HepG2 (cell line): ENCODE measurements at places on chromosomes 5 and 9.

DNA sequence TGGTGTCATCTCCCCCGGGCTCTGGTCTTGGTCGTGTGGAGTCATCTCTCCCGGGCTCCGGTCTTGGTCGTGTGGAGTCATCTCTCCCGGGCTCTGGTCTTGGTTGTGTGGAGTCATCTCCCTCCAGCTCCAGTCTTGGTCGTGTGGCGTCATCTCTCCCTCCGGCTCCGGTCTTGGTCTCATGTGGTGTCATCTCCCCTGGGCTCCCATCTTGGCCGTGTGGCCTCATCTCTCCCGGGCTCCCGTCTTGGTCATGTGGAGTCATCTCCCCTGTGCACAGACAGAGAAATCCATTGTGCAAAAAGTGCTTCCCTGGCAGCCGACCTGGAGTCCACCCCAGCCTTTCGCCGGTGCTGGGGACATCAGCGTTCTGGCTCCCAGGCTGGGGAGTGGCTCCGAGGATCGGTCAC lies 91.1 kb upstream of the CACNA1B start:
- no peak for DNase-seq

GRCh38 chr5:177430140-177430951 lies 3.9 kb downstream of the GRK6 start:
- no peak for DNase-seq

- DNase-seq = no peak
Observed at GRCh38 chr5:172504701-172505402, 50.5 kb upstream of the SH3PXD2B start.

DNA sequence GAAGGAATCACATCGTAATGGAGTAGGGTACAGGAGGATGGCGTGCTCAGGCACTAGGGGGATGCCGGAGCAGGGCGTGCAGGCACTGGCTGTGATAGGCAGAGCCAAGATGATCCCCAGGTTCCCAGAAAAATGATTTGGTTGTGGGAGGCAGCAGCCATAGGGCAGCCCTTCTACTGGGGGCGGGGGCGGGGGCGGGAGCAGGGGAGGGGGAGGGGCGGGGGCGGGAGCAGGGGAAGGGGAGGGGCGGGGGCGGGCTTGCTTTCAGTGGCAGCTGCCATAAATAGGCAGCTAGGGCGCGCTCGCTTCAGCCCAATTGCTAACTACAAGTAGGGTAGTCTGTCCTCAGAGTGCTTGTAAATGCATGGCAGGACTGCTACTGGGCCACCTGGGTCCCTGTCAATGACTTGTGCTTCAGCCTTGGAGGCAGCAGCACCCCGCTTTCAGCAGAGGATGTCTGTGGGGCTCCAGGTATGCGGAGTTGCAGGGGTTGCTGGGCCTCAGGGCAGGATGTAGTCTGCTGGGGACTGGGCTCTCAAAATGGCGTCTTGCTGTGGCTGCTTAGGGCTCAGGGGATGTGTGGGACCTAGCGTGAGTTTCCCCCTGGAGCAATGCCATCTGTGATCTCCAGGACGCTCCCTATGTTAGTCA lies 354.3 kb downstream of the RAB3C start:
- DNase-seq = no peak

DNA sequence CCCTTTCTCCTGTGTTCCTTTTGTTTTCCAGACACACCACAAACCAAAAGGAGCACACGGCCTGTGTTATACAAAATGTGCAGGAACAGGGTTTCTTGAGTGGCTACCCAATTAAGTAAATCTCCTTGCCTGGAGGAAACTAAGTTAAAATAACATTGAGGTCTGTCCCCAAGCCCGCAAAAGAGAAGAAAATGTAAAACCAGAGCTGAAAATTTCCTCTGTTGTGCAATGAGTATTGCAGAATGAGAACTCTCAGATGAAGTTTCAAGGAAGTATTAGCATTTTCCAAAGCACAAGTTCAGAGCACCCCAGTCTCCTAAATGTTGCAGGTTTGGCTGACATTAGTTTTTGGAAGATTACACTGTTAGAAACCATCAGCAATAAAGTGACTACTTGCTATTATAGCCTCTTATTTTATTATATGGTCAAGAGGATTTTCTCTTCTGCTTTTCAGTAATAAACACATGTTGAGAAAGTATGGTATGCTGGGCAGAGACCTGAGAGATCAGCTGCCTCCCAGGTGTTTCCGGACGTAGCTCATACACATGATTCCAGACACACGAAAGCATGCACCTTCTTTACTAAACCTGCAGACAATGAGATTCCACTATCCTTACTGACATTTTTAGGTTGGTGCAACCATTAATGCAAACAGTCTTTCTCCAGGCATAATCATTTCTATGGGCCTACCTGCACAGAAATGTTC lies 161.3 kb downstream of the SNCAIP start:
- DNase-seq = no peak
